ENCODE measurements at places on chromosomes 7 and 10.

DNA sequence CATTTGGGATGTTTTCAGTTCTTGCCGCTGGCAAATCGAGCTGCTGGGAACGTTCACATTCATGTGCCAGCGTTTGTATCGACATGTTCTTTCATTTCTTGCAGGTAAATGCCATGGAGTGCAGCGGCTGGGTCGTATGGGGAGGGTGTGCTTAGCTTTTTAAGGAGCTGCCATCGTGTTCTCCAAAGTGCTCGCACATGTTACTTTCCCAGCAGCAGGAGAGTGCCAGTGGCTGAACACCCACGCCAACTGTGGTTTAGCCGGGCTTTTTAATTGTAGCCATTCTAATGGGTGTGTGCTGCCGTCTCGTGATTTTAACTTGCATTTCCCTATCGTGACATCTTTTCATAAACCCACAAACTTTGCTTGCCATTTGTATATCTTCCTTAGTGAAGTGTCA, 11.6 kb upstream of the BNIP3 start:
- no peak for DNase-seq

DNA sequence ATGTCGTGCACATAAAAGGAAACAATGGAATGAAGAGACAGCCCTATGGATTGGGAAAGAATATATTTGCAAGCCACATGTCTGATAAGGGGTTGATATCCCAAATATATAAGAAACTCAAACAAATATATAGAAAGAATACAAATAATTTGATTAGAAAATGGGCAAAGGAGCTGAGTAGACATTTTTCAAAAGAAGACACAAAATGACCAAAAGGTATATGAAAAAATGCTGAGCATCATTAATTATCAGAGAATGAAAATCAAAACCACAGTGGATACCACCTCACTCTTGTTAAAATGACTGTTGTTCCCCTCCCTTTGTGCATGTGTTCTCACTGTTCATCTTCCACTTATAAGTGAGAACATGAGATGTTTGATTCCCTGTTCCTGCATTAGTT, 175.3 kb downstream of the CNTNAP2 start:
- no peak for DNase-seq

DNA sequence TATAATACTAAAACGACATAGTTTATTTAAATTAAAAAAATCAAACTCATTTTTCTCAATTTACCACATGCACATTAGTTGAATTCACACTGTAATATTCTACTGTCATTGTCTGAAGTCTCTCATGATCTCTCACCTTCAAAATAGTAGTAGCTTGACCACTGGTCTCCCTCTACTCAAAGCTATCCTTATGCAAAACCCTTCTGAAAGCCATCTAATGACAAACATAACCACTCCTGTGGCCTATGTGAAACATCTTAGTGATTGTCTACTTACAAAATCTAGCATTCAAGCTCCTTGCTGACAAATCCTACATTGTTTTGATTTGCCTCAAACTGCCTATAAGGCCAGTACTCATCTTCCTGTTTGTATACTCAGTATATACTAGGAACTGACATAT, 606.0 kb upstream of the GHITM start:
- DNase-seq: no peak

- DNase-seq: no peak
Observed at GRCh38 chr10:23139677-23140076, 44.3 kb downstream of the MSRB2 start.

DNA sequence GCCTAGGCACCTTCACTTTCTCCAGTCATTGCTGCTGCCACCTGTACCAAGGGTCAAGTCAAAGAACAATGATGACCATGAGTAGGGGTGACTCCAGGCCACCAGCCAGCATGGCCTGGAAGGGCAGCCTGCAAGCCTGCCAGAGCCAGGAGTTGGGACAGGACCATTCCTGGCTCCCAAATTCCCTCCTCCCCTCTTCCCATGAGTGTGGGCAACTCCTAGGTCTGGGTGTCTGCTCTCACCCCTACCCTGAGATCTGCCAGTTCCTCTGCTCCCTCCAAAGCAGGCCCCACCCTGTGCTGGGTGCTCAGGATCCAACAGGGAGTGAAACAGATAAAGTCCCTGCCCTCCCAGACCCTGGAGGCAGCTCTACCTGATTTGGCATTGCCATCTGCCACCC, 125.8 kb upstream of the NANOS1 start:
- no peak for DNase-seq

- DNase-seq: no peak
Observed at GRCh38 chr7:76272851-76273497, 29.5 kb upstream of the HSPB1 start.

DNA sequence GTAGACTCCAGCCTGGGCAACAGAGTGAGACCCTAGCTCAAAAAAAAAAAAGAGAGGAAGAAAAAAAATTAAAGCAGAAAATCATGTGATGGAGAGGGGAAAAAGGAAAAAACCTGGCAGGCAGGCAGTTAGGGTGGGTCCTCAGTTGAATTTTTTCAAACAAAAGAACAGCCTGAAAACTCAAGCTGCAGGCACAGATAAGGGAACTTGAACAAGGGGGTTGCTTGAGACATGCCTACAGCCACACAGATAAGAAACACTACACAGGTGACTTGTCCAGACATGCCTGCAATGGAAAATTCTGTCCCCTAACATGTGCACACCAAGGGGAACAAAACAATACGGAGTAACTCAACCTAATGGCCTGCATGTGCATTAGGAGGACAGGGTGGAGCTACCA, 19.2 kb downstream of the VIM start:
- DNase-seq: no peak

DNA sequence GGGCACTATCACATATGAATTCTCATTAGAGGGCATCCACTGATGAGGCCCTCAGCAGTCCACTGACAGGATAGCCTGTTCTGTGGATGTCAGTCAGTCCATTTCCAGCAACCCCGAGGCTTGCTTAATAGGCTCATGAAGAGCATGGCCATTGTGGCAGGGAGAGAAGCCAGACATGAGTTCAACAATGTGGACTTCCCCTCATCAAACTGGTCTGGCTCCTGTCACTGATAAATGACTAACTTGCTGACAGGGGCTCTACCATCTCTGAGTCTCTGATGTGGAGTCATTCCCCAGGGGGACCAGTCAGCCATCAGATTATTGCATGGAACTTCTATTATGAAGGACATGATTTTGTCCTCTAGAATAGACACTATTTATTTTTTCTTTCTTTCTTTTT, 19.8 kb upstream of the TRIL start:
- DNase-seq: no peak

GRCh38 chr10:1270906-1271305, 214.7 kb downstream of the WDR37 start:
- peak; percentile 6 for DNase-seq

DNA sequence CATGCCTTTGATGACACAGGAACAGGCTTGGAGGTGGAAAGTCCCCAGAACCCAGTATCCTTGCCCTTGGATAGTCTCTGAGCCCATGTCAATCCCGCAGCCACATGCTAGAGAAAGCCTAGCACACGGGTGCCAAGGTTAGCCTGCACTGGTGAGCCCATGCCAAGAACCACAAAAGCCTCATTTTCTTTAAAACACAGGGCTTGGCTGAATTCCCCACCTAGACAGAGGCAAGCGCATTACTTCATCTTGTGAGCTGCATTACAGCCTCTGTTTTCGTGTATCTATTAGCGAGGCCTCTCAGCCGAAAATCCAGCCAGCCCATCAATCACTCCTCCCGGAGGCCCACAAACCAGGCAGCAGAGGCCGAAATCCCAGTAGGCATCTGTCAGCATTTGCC, 314.9 kb upstream of the AUTS2 start:
- DNase-seq: no peak

GRCh38 chr7:574661-575395, 55.2 kb upstream of the PDGFA start:
- no peak for DNase-seq

DNA sequence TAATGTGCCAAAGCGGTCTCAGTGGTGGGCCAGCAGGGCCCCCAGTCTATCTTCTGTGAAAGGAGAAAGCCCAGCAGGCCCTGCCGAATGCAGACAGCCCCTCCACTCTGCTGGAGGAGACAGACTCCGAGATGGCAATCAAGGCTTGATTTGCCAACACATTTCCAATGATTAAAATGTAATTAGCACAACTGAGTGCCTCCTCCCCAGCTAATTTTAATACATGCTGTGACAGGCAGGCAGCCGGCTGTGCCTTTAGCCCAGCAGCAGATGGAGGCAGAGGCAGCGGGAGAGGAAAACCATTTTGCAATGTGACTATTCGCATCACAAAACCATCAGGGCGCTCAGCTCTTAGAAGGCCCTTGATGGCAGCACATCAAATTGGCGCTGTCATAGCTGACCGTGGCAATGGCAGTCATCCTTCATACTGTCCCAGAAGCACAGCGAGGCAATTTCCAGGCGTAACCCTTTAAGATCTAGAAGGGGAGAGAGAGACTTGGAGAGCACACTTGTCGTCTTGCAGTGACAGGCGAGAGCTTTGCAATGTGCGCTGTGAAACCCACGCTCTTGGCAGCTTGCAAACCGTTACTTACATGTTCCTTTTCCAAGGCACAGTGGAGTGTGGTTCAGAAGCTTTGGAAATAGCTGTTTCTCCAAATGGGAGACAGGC, 714.8 kb upstream of the GALNT17 start:
- DNase-seq: no peak

DNA sequence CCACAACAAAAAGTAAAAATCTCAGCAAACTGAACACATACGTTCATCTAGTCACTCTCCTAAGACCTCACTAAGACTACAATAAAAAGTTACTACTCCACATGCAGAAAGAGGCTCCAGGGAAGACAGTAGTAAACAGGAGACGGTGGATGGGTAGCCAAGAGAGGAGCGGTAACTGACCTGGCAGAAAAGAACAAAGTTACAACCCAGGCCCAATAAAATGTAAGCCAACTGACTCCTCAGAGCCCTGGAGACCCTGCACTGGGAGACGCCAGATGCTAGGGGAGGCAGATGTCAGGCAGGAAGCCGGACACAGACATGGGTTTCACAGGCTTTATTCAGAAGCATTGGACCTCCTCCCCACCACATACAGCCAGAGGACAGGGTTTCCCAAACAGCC, 181.1 kb upstream of the NFE2L3 start:
- no peak for DNase-seq

GRCh38 chr10:33244354-33244967, 90.0 kb downstream of the NRP1 start:
- DNase-seq: no peak

GRCh38 chr10:126454045-126454751, 65.9 kb upstream of the ADAM12 start:
- DNase-seq: no peak
